ENCODE measurements at places on chromosomes 4 and X. TPM values are rescaled to one million over a fixed set of nuclear protein-coding genes. Genes with fewer than 3 reads are reported as not detected.

The IGSF1 gene
- 1.5 TPM for total RNA-seq

The PAGE2 gene
- total RNA-seq = not detected

The MAGEA9B gene
- not detected for total RNA-seq

The BMPR1B gene
- 13.9 TPM for total RNA-seq

The KIT gene
- total RNA-seq = 9.5 TPM

The PCDH7 gene
- 107 TPM for total RNA-seq
